Stimulated activated CD4-positive, alpha-beta T cell treated with anti-CD3 and anti-CD28 coated beads, Interleukin-12 subunit alpha, Interleukin-12 subunit beta, amount 100 ng/mL, for 24 hours (primary cell): ENCODE measurements at places on chromosomes 2 and 18.

DNA sequence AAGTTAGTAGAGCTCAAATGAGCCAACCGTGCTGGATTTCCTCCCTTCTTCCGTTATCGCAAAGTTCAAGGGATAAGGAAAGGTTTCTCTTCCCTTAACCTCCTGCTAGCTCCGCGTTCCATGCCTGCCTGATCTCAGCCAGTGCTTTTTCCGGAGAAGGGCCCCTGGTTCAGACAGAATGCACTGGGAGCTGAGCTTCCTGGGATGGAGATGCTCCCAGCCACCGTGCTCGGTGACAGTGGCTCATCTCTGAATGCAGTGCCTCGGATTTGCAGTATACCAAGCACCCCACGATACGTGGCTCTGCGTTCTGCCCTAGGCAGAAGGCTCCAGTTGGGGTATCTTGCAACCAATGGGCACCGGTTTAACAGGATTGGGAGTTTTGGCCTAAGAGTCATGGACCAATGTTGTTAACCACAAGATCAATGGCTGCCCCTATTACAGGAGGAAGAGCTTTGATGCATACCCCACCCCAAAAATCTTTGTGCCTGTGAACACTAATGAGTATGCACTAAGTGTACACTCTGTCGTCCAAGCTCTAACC, 876 bp downstream of the CNTNAP5 start:
- DNase-seq: no peak

DNA sequence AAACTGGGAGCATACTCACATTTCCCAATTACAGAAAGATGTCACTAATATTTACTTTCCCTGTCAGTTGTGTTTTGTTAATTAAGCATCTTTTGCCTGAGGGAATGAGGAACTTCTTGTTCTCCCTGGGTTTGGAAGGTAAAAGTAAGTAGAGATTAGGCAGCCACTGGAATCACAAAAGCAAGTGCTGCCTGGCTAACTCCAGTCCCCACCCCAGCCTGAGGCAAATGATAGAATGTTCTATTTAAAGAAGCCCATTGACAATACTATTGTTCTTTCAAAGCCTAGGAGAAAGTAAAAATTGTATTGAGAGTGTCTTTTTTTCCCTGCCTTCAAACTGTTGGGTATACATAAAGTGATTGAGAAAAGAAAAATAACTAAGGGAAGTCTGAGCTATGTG, 93.8 kb downstream of the MBD2 start:
- no peak for DNase-seq

DNA sequence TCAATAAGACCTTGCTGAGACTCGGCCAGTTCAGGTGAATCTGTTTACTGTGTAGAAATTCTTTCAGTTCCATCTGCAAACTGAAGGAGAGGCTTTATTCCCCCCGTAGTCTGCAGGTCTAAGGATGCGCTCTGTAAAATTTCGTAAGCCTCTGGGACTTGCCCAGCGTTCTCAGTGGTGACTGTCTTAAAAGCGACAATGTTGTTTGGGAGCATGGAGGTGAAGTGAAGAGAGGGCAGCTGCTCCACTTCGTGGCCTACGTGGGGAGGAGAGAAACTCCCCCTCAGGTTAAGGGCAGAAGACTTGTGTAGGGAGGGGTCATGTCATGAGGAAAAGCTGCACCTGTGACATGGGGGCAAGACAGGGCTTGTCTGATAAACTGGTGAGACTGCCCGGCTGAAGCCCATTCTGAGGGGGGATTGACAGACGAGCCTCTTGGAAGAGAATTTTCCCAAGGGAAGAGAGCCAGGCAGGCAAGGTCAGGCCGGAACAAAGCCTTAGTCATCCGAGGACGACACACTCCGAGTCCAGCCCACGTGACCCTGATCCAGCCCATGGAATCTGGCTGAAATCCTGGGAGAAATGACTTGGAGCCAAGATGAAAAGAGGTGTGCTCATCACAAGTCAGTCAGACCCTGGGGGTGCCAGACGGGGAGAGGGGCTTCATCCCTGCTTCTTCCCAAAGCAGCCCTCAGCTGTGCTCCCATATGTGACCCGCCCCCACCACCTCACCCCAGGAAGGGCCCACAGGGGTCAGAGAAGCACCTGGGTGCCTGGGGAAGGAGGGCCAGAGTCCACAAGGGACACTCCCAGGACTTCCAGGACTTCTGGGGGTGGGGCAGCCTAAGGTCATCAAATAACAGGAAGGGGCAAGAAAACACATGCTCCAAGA, 88.5 kb upstream of the SH3BP4 start:
- DNase-seq: no peak

GRCh38 chr18:23634692-23635091, 28.0 kb downstream of the ANKRD29 start:
- DNase-seq: no peak

- no peak for DNase-seq
Observed at GRCh38 chr18:27627927-27628326, 442.8 kb upstream of the CHST9 start.

DNA sequence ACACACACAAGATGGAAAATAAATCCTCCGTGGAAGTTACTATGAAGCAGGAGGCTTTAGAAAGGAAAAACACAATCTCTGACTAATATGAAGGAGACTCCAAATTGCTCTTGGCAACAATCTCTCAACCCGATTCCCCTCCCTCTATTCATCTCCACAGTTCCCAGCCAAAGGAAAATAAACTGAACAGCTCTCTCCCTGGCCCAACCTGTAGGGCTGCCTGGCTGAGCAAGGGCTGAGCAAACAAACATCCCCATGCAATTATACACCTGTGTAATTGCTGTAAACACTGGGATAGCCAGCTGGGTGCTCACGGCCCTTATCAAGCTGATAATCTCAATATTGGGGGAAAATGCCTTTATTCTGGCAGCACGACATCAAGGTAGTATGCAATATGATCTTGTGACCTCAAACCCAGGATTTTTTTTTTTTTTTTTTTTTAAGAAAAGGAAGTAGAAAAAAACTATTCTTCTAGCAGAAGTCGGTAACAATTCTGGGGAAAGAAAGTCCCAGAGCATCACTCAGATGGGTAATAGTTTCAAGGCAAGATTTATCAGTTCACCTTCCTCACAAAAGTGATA, 203.3 kb upstream of the SMAD2 start:
- DNase-seq: no peak

DNA sequence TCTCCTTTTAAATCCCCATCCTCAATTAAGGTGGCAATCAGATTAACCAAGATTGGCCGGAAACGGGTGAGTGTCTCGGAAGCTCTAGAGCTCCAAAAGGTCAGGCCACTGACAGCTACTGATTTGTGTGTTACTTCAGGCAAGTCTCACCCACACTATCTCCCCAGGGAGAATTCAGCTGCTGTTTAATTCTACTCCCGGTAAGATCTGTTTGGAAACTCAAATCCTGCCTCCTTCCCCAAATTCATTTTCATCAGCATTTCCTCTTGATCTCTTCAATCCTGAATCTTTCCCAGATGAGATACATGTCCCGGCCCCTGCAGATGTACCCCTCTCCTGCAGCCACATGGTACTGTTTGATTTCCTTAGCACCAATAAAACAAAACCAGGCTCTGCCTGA, 34.9 kb downstream of the EFR3B start:
- DNase-seq: no peak
